Activated T-cell treated with anti-CD3 and anti-CD28 coated beads for 1 hour (primary cell): ENCODE measurements at places on chromosomes 3 and 15.
A peak's percentile ranks its signal among the peaks of the same experiment; 100 is the strongest.

GRCh38 chr3:40911928-40912327 is 287.4 kb upstream of the CTNNB1 start:
- DNase-seq = no peak

DNA sequence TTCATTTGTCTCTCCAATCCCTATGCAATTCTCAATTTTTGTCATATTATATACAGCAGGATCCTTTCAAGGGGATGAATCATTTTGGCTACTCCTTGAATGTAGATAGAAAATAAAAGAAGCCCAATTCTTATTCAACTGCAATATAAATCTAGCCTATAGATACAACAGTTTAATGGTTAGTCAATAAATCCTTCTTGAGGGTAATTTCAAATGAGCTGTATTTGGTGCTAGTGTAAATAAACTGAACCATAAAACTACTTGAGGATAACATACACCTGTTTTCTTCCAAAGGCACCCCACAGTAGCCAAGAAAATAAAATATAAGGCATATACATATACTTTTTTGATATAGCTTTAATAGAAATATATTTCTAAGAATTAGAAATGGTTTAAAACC is 830.3 kb downstream of the ROBO1 start:
- DNase-seq = no peak

GRCh38 chr3:32493437-32494414 is 8.9 kb downstream of the CMTM6 start:
- DNase-seq = no peak

DNA sequence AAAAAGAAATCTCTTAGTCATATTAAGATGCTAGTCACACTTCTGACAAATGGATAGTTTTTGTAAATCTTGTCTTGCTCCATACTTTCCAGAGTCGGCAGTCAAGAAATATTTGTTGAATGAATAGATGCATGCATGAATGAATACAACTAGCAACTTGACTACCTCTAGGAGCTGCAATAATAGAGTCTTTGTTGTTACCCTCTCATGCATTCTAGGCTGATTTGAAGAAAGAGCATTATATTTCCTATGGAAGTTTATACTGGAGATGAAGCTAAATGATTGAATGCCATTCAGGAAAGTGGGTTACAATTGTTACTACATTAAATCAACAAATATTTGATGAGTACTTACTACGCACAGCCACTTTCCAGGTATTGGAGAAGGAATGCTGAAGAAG is 18.1 kb upstream of the TRAT1 start:
- no peak for DNase-seq

DNA sequence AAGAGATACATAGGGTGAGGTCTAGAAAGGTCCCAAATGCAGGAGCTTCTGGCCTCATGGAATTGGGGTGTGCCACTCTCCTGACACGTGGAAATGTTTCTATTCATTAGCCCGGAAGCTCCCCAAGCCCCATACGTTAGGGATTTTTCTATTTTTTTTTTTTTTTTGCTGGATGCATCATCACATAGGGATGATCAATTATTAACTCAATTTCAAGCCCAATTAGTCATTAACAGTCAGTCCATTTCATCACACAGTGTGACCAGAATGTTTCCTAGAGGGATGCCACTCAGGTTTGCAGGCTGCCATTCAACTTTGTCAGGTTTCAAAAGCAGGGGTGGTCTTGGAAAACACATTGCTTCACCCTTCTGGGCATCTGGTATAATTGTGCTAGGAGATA is 40.7 kb upstream of the MKRN3 start:
- no peak for DNase-seq

GRCh38 chr3:196763179-196763578 is 23.5 kb downstream of the PAK2 start:
- no peak for DNase-seq

DNA sequence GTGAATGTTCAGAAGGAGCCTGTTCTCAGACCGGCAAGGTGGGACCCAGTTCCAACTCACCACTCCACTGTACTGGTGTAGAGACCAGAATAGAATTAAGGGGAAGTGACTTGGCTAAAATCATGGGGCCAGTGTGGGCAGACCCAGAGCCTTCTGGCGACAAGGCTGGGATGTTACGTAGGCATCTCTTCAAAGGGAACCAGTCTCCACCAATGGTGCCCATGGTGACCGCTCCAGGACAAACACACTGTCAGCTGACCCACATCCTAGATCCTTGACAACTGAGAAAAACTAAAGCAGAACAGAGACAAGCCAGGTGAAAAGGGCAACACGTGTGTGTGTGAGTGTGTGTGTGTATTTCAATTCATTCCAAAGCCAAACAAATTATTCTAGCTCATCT is 321.7 kb upstream of the FRG2C start:
- DNase-seq = no peak

DNA sequence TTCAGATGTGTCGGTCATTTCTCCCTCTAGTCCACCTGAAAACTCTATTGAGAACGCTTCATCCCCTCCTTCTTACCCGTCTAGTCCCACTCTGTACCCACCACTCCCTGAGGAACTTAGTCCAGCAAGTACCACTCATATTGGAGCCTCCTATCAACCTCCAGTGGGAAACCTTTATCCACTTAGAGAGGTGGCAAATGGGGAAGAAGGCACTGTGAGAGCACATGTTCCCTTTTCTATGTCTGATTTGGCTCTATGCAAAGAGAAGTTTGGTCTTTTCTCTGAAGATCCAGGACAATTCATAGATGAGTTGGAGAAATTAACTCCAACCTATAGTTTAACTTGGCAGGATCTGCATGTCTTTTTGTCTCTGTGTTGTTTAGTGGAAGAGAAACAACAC is 17.0 kb upstream of the RPN1 start:
- no peak for DNase-seq

GRCh38 chr3:53089511-53089910 is 40.7 kb downstream of the RFT1 start:
- no peak for DNase-seq

GRCh38 chr3:119751423-119751822 is 30.5 kb upstream of the NR1I2 start:
- DNase-seq = no peak

- DNase-seq = no peak
Measured at GRCh38 chr15:95698230-95698629, 632.3 kb upstream of the NR2F2 start.

DNA sequence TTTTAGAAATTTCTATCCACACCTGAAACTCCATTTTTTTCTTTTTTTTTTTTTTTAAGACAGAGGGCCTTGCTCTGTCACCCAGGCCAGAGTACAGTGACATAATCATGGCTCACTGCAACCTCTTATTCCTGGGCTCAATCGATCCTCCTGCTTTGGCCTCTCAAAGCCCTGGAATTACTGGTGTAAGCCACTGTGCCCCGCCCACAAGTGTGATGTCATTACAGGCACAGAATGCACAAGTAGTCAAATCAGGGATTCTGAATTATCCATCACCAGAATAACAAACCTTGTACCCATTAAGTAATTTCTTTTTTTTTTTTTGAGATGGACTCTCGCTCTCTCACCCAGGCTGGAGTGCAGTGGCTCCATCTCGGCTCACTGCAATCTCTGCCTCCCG is 1.9 kb downstream of the UQCRC1 start:
- no peak for DNase-seq

DNA sequence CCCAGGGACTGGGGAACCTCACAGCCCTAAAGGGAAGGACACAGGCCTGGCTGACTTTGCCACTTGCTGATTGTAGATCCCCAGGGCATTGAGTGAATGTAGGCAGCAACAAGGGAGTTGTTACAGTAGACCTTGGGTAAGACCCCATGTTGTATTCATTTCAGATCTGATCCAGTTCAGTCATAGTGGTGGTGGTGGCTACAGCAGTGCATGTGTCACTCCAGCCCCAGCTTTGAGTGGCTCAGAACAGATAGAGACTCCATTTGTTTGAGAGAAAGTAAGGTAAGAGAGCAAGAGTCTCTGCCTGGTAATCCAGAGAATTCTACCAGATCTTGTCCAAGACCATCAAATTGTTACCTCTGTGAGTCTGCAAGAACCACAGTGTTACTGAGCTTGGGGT is 278.7 kb upstream of the SATB1 start:
- DNase-seq = no peak

DNA sequence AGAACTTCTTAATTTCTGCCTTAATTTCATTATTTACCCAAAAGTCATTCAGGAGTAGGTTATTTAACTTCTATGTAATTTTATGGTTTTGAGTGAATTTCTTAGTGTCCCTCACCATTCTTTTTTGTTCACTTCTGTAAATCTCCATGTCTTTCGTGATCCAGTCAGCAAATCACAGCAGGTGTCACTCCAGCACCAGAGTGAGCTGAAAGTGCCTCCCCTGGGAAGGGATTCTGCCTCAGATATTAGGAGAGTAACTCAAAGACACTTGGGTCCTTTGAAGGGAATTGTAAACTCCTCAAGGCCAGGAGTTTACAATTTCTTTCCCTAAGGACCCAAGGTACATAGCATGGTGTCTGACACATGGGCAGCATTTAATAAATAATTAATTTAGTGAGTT is 207.6 kb upstream of the AZI2 start:
- no peak for DNase-seq

DNA sequence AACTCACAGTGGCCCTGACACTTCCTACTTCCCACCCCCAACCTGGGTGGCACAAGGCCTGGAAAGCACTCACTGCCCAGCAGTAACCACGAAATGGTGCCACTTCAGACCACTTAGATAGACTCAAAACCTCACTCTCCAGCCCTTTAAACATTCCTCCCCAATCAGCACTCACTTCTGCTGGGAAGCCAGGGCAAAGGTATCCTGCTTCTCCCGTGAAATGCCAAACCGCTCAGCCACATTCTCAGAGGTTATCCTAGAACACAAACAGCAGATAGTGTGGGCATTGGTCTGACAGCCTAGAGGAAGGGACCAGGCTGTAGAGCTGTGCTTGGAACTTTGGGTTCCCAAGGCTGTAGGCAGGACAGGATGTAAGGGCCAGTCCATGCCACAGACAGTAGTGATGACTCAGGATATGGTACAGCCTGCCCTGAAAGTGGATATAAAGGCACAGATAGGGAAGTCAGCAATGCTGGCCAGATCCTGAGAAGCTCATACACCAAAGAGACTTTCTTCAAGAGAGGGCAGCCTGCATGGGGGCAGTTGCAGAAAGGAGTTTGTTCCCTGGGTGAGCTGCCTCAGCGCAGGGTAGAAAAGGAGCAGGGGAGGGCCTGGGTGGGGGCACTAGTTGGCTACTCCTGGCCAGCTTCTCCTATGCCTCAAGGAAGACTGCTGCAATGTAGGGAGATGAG is 9.2 kb downstream of the ACAA1 start:
- DNase-seq = no peak

DNA sequence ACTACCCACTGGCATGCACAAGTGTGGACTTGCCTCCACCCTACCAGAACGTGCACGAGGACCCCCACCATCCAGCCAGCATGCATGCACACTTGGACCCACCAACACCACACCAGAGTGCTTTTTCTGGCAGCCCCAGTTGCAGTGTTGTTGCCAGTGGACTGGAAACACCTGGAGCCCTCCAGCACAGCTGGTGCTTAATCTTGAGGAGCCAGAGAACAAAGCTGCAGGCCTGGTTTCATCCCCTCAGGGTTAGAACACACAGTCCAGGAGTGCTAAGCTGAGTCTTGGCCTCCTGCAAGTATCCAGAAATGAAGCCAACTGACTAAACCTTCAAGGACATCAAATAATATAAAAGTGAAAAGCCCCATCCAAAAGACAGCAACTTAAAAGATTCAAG is 888.0 kb downstream of the NTRK3 start:
- no peak for DNase-seq

GRCh38 chr3:178036451-178037144 is 499.6 kb upstream of the KCNMB2 start:
- no peak for DNase-seq

DNA sequence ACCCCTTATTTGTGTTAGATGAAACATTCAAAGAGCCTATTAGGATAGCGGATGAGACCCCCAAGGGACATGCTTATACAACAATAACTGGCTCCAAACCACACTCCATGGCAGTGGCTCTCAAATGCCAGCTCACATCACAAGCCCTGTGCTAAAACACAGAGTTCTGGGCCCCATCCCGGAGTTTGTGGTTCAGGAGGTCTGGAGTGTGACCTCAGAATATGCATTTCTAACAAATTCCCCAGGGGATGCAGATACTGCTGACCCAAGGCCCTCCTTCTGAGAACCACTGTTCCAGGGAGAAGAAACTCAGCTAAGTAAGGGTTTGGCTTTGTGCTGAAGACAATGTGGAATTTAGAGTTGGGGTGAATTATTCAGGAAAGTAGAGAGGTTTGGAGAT is 3.6 kb downstream of the CCRL2 start:
- DNase-seq = no peak

DNA sequence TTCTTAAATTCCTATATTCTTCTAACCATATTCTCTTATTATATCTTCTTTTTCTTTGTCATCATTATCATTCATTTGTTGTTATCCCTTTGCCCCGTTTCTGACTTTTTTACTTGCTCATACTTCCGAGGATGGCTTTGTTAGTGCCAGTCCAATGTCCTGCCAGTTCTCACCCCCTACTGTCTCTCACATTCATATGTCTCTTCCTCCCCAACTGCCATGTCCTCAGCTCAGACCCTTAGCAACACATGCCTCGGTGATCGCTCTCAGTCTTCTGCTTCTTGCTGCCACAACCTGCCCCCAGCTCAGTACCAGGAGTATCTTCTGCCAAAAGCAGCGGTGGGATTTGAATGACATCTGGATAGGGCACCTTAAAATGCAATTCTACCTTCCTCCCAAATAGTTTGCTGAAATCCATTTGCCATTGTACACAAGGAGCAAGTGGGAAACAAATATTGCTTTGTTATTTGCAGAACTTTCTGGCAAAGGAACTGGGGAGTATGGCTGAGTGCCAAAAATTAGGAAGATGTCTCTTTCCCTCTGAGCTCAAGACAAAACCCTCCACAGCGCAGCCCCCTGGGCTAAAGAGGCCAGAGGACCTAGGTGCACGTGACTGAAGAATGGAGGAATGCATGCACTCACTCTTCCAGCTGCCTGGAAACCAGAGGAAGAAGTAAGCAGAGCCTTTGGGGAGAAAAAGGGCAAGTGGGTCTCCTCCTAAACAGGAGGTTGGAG is 57.7 kb upstream of the CTNNB1 start:
- DNase-seq = no peak

DNA sequence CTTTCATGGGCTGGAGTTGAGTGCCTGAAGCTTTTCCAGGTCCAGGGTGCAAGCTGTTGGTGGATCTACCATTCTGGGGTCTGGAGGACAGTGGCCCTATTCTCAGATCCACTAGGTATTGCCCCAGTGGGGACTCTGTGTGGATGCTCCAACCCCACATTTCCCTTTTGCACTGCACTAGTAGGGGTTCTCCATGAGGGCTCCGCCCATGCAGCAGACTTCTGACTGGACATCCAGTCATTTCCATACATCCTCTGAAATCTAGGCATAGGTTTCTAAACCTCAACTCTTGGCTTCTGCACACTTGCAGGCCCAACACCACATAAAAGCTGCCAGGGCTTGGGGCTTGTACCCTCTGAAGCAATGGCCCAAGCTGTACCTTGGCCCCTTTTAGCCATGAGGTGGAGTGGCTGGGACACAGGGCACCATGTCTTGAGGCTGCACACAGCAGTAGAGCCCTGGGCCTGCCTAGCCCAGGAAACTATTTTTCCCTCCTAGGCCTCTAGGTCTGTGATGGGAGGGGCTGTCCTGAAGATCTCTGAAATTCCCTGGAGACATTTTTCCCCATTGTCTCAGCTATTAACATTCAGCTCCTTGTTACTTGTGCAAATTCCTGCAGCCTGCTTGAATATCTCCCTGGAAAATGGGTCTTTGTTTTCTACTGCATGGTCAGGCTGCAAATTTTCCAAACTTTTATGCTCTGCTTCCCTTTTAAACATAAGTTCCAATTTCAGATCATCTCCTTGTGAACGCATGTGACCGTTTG is 6.0 kb upstream of the HACD2 start:
- no peak for DNase-seq

GRCh38 chr15:44194323-44195150 is 534 bp downstream of the FRMD5 start:
- DNase-seq = peak; percentile 23
